IMR-90 (cell line): ENCODE measurements at places on chromosomes 7 and 10.
A peak's percentile ranks its signal among the peaks of the same experiment; 100 is the strongest.

DNA sequence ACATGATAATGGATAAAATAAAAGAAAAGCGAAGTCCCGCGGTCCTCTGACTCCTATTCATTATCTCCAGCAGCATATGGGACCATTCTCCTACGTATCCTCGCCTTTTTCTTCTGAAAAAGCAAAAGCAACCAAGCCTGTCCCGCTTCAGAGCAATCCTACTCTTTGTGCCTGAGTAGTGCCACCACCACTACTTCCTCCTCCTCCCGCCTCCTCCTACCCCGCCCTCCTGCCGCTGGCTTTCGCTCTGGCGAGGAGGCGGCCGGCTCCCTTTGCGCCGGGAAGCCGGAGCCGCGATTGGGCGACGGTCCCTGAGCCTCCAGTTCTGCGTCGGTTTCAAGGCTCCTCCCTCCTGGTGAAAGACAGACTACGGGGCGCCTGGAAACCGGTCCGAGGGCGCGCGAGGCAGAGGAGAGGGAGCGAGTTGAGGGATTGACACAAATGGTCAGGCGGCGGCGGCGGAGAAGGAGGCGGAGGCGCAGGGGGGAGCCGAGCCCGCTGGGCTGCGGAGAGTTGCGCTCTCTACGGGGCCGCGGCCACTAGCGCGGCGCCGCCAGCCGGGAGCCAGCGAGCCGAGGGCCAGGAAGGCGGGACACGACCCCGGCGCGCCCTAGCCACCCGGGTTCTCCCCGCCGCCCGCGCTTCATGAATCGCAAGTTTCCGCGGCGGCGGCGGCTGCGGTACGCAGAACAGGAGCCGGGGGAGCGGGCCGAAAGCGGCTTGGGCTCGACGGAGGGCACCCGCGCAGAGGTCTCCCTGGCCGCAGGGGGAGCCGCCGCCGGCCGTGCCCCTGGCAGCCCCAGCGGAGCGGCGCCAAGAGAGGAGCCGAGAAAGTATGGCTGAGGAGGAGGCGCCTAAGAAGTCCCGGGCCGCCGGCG is at the start of gene FZD1:
FZD1 (plus strand) TSS at position 388 of the 878 bp plus-strand sequence; CDS start at position 836, 448 bp downstream.
- peak; percentile 99 for DNase-seq

DNA sequence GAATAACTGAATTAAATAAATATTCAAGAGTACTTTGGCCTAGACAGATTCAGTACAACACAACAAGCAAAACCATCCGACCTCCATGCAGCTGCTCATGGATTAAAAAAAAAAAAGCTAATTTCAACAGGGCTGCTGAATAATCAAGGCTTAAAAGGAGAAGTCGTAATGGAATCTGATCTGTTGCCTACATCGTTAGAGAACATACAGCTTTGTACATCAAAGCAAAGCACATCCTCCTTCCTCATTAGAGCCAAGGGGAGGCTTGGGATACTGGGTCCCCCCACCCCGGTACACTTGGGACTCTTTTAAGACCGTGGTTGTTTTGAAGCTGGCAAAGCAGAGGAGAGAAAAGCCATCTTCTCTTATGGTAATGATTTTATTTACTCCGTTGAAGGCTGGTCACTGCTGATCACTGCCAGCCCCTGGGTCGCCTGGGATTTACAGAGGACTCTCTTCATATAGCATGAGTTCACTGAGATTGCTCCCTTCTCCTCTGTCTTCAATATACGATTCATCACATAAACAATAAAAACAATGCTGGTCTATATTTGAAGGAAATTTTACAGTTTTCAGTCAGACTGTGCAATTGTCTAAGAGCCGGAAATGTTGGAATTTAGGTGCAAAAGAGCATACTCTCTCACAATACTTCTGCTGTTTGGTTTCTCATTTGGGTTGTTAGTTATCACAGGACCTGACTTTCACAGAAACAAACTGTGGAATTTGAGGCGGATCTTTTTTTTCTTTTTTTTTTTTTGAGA is 148.8 kb downstream of the FAM107B start:
- no peak for DNase-seq

- no peak for DNase-seq
Measured at GRCh38 chr10:59873896-59874295, 32.5 kb downstream of the CCDC6 start.

- no peak for DNase-seq
Measured at GRCh38 chr7:100589341-100589947, 3.3 kb downstream of the FBXO24 start.
